Brain pericyte (primary cell): ENCODE measurements at places on chromosomes 16 and 17.
A peak's percentile ranks its signal among the peaks of the same experiment; 100 is the strongest.

DNA sequence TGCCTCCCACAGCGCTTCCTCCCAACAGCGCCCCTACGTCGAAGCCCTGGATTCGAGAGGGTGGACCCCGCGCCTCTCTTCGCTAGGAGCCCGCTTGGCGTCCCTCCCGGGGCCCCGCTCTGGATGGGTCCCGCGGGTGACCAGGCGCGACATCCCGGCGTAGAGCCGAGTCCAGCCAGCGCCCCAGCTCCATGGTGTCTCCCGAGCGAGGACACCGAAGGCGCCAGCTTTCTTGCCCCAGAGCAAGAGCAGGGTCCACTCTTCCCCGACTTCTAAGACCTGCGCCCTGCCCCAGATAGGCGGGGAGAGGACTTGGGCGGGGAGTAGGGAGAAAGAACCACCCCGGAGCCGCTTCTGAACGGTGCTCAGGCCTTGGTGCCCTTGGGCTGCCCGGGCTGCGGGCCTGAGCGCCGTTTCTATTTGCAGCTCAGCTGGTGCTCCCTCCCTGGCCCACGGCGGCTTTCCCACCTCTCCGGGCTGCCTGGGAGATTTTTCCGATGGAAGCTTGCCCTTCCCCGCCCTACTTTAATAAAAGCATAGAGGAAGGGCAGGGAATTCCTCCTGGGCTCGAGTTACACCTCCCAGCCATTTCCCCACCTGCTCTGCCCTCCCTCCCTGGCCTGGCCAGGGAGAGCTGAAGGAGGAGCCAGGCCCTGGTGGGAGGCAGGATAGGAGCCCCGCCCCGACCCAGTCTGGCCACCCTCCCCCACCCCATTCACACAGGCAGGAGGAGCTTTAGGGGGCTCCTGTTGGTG lies 1.8 kb downstream of the MMP15 start:
- no peak for DNase-seq

GRCh38 chr17:63827002-63827800 lies at the start of the genes FTSJ3 and PSMC5:
TSS of gene FTSJ3 (minus strand) at chr17:63827663. CDS start at chr17:63826902, 761 bp downstream.
TSS of gene PSMC5 (plus strand) at chr17:63827431. CDS start at chr17:63827491, 60 bp downstream.
- peak; percentile 82 for DNase-seq

GRCh38 chr16:11619327-11619851 lies 32.7 kb upstream of the LITAF start:
- no peak for DNase-seq

GRCh38 chr16:11547118-11547916 lies 39.4 kb downstream of the LITAF start:
- DNase-seq = no peak

DNA sequence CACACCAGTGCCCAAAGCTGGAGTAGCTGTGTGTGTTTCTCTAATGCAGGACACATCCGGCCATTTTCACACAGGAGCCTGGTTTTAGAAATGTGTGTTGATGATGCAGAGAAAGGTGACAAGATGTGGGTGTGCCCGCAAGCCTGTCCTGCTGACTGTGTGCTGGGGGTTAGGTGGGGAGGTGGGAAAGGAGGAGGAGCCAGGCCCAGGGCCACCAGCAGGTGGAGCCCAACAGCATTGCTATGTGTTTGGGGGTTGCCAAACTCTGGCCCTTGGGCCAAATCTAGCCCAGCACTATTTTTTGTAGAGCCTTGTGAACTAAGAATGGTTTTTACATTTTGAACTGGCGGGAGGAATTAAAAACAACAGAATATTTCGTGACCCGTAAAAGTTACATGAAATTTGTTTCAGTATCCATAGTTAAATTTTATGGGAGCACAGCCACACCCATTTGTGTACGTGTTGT lies 61.7 kb upstream of the LGALS9 start:
- no peak for DNase-seq

DNA sequence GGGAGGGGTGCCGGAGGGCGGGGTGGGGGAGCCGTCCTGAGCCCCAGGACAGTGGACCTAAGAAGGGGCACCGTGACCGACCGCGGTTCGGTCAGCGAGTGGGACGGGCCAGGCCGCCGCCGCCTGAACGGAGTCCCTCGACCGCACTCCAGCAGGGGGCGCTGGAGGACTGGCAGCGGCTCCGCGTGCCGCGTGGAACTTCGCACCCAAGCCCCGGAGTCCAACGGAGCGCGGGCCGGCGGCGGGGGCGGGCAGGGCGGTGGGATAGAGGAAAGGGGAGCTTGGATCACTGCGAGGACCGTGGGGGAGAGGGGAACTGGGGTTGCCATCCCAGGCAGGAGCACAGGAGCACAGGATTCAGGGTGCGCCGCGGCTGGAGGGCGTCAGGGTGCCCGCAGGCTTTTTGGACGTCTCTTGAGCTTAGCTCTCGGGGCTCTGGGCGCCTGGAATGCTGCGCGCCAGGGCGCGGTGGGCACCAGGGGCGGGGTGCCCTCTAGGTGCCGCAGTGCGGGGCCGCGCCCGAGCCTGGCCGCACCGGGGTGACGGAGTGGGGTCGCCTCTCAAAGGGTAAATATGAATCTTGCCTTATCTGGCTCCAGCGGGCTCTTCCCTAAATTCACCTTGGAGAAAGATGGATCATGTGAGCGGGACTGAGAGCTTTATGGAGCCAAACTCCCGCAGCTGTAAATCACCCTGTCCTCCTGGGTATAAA lies 379 bp upstream of the OTOP2 start:
- DNase-seq = no peak

DNA sequence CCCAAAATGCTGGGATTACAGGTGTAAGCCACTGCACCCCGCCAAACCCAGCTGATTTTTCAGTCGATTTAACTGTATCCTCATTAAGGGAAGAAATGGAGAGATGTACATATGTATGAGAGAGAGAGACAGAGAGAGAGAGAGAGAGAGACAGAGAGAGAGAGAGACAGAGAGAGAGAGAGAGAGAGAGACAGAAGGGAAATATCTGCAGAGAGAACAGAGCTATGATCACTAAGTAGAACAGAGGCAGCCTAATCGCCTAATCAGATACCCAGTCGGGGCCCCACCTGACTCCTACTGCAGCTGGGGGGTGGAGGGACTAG lies 70.0 kb downstream of the RBBP6 start:
- no peak for DNase-seq

DNA sequence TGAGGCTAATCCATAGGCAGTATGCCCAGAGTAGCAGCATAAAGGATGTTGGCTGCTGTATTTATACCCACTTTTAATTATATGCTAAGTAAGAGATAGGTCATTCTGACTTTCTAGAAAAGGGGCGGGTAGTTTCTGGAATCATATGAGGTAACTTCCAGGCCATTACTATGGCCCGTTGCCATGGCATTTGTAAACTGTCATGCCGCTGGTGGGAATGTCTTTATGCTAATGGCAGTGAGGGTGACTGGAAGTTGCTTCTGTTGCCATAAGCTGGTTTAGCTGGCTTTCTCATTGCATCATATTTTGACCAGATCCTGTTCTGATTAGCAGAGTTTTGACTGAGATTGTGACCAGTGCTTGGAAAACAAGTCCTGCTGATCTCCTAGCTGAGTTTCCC lies 929.6 kb upstream of the CDH8 start:
- no peak for DNase-seq

- no peak for DNase-seq
These were observed 66.4 kb downstream of the MYH11 start for GRCh38 chr16:15790458-15790857.

GRCh38 chr17:3951420-3951819 lies 12.8 kb downstream of the ATP2A3 start:
- no peak for DNase-seq

DNA sequence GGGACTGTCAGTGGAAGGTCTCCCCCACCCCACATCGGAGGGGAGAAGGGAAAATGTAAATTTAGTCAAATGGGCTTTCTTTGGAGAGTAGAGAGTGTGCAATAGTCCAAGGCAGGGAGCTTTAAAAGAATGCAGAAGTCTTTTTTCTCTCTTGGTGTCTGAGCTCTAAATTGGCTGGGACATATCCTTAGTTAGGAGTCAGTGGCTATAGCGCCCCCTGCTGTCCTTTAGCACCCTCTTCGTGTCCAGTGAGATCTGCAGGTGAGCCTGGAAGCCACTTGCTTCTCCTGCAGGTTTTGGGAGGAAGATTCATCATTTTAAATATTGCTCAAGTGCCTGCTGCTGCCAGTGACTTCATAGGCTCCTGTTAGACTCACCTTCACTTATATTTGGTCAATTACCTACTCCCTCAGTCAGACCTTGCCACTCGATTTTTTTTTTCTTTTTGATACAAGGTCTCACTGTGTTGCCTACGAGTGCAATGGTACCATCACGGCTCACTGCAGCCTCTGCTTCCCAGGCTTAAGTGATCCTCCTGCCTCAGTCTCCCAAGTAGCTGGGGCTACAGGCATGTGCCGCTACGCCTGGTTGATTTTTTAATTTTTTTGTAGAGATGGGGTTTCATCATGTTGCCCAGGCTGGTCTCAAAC lies 174.8 kb downstream of the PRKCB start:
- no peak for DNase-seq

GRCh38 chr17:10993126-10993525 lies 155.2 kb upstream of the PIRT start:
- no peak for DNase-seq

DNA sequence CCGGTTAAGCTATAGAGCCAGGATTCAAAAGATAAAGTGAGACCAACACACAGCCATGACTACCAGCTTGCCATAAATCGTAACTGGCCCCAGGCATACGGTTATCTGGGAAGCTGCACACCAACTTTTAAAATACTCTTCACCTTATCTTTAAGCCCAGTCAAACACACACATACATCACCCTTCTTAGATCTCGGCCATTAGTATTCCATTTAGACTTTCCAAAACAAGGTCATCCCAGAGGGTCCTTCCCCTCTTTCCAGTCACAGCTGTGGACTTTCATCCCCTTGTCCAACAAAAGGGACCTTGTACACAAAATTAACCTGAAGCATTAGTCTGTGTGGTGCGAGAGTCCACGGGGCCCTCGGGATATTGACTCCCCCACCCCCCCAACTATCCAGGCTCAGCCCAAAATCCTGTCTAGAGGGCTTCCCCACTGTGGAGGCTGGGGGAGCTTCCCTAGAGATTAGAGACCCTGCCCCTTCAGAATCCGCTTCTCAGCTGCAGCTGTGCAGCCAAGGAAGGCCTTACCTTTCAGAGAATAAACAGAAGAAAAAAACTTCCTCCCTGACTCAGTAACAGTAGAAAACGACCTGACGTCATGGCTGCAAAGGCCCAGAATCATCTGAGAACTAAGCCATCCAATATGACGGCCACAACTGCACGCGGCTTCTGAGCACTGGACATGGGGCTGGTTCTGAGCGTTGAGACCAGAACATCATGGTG lies 9.9 kb downstream of the ZFHX3 start:
- DNase-seq = no peak

GRCh38 chr17:51261024-51261963 lies 948 bp downstream of the UTP18 start:
- no peak for DNase-seq

DNA sequence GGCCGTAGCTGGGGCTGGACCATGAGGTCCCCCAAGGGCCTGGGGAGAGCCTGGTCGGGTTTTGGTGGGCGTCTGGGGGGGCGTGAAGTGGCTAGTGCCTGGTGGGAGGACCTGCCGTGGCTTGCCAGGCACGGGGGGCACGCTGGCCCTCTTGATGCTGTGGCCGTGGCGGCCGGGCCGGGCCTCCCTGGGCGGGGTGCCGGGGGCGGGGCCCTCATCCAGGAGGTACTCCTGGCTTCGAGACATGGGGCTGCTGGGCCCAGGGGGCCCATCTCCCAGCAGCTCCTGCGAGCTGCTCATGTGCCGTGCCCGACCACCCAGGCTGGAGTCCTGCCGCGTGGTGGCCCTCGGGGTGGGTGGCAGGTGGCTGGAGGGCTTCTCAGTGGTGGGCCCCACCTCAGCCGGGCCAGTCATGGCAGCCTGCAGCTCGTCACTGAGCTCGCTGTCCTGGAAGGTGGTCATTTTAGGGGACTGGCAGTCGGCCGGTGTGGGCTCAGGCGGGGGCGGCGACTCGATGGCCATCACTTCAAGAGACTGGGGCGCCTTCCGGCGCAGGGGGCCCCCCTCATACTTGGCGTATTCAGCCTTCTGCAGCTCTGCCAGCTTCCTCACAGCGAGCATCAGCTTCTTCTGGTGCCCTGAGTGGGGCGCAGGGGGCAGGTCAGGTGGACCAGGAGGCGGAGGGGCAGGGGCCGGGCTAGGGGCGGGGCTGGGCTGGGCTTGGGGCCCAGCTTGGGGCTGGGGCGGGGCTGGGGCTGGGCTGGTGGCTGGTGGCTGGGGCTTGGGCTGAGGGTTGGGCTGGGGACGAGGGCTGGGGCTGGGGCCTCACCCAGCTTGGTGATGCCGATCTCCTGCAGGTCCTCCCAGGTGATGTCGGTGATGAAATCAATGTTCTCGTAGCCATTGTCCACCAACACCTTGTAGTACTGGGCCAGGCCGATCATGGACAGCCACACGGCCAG lies 15.2 kb downstream of the CASKIN1 start:
- no peak for DNase-seq

- no peak for DNase-seq
These were observed 73.1 kb upstream of the TANC2 start for GRCh38 chr17:62892870-62893338.

GRCh38 chr17:16918443-16918842 lies 53.5 kb downstream of the TNFRSF13B start:
- no peak for DNase-seq

GRCh38 chr16:11307639-11308492 lies 26.7 kb upstream of the PRM1 start:
- DNase-seq = no peak

DNA sequence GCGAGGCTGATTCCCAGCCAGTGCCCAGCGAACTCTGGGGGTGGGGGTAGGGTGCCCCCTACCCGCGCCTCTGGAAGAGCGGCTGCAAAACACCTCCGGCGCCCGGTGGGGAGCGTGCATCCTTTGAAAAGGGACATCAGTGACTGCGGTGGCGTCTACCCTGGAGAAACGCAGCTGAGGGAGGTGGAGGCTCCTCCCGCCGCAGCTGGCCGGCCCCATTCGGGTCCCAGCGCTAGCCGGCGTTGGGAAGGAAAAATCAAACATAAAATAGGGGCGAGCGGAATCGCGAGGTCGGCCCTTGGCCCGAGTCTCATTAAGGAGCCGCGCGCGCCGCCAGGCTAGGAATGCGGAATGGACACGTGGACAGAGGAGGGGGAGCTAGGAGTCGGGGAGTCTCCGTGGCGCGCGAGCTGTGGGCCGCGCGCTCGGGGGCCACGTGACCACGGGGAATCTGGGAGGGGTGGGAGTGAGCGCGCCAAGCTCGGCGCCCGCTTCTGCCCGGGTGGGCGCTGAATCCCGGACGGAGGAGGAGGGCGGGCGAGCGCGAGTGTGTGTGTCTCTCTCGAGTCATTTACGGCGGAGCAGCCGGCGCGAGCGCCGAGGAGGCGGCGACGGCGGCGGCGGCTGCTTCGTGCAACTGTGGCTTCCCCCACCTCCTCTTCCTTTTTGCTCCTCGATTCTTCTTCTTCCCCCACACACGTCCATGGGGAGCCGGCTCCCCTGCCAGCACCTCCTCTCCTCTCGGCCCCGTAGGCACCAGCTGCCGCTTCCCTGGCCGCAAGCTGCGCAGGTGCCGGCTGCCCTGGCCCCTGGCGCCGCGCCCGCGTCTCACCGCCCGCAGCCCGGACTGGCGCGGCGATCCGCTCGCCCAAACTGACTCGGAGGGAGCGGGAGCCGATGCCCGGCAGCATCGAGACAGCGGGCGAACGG lies at the start of gene TMEM132E:
TSS of gene TMEM132E (plus strand) at position 566 of the 930 bp plus-strand sequence. CDS start 1,495 bp downstream, outside the sequence.
- DNase-seq = no peak

DNA sequence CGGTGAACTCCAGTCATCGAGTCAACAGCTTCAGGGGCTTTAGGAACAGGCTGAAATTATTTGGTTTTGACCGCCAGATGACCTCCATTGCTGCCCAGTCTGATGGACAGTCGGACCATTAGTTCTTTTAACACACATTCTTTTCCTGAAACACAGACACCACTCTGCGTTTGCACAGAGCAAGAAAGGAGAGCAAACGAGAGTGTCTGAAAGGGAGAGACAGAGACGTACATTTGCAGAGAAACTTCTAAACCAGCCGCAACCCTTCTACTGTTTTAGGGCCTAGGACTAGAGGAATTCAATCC lies 156.1 kb downstream of the SNX11 start:
- DNase-seq = no peak
